ENCODE measurements at places on chromosomes 1 and 21. TPM values are rescaled to one million over a fixed set of nuclear protein-coding genes. Genes with fewer than 3 reads are reported as not detected.

- DNase-seq = no peak
- H3K36me3 ChIP-seq = no peaks in the 10 kb centered on the region
- H3K4me1 ChIP-seq = peaks cover 6% of the 10 kb centered on the region
- H3K4me3 ChIP-seq = no peak overlapping the region
Measured at GRCh38 chr1:64527165-64527564, 57.2 kb downstream of the CACHD1 start.

MPZ gene
- total RNA-seq = 1.4 TPM

SAMD11 gene
- total RNA-seq = 0.95 TPM

GRCh38 chr1:178060789-178061556 lies 32.9 kb upstream of the RASAL2 start:
- no peak for DNase-seq

GRCh38 chr1:109632671-109633346 lies 13.2 kb downstream of the AMPD2 start:
- peaks cover 28% of the 10 kb centered on the region for H3K36me3 ChIP-seq
- no peak overlapping the region for H3K4me3 ChIP-seq
- peak overlapping the region; percentile 10 for H3K27ac ChIP-seq
- DNase-seq = no peak
- H3K4me1 ChIP-seq = no peaks in the 10 kb centered on the region
- H3K27me3 ChIP-seq = no peaks in the 10 kb centered on the region

SMAP2 gene
- total RNA-seq = 15.1 TPM

- H3K4me3 ChIP-seq = no peak overlapping the region
- H3K4me1 ChIP-seq = no peaks in the 10 kb centered on the region
- H3K36me3 ChIP-seq = no peaks in the 10 kb centered on the region
Measured at GRCh38 chr21:36450511-36450910, 29.4 kb downstream of the CLDN14 start.

OR2L13 gene
- not detected for total RNA-seq

IGSF3 gene
- total RNA-seq = 60.0 TPM

GRCh38 chr1:229221106-229222019 lies 49.5 kb upstream of the RAB4A start:
- no peaks in the 10 kb centered on the region for H3K27me3 ChIP-seq
- no peak overlapping the region for H3K27ac ChIP-seq
- no peaks in the 10 kb centered on the region for H3K36me3 ChIP-seq
- H3K4me3 ChIP-seq = no peak overlapping the region
- H3K4me1 ChIP-seq = peaks cover 23% of the 10 kb centered on the region

Measured in esophagus squamous epithelium (tissue), 5 donors.